ENCODE measurements at places on chromosomes 6 and 20. TPM values are rescaled to one million over a fixed set of nuclear protein-coding genes. Genes with fewer than 3 reads are reported as not detected.
A peak's percentile ranks its signal among the peaks of the same experiment; 100 is the strongest.

RWDD2A gene
- total RNA-seq: 3.9 TPM

DNA sequence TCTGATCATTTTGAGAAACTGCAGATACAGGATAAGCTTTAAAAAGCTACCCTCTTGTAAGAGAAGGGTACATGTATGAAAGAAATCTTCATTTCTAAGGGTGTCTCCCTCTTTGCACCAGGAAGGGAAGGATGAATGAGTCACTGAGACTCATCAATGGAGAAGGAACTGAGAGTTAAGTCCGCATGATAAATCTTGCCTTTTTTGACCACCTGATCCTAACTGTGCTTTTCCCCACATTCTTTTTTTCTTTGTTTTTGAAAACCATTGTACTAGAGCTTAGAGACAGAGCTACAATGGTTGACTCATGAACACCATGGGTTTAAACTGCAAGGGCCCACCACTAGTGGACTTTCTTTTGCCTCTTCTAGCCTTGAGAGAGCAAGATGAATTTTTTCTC, 353.0 kb upstream of the RGS17 start:
- DNase-seq: no peak

GRCh38 chr20:33674294-33675135, at the start of gene NECAB3:
TSS of gene NECAB3 (minus strand) at chr20:33674428. CDS start at chr20:33674352, 76 bp downstream.
- peak; percentile 57 for DNase-seq

- DNase-seq: no peak
Observed at GRCh38 chr6:105932440-105932839, 153.7 kb upstream of the PRDM1 start.

DNA sequence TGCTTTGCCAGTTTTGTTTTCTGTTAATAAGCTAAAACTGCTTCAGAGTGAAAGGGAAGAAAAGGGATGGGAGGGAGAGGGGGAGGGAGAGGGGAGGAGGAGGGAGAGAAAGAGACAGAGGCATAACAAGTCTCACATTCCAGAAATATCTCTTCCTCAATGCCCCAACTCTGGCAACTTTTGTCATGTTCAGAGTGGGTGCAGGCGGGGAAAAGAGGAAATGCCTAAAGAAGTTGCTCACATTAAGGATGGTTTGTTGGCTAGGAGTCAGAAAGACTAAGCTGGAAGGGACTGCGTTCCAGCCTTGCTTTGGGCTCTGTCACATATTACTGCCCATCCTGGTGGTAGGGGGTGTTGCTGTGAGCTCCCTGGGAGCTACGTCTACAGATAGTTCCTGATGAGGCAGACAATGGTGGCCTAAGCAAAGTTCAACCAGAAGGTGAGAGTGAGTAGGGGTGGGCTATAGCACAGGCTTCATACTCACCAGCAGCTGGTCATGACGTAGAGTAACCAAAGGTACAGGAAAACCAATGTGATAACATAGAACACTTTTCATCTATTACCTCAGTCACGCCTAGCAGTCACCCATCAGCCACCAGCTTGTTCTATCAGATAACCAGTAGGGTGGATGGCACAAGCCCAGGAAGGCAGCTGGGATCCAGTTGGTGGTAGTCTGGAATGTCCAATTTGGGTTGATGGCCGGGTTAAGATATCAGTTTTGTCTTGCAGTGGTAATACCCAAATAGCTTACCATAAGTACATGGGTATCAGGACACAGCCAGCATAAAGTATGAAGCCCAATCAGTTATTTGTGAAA, 2.1 kb downstream of the TSPYL4 start:
- peak; percentile 45 for DNase-seq

GSTA1 gene
- total RNA-seq: not detected

- DNase-seq: no peak
Observed at GRCh38 chr6:36973647-36974046, 12.3 kb downstream of the MTCH1 start.

DNA sequence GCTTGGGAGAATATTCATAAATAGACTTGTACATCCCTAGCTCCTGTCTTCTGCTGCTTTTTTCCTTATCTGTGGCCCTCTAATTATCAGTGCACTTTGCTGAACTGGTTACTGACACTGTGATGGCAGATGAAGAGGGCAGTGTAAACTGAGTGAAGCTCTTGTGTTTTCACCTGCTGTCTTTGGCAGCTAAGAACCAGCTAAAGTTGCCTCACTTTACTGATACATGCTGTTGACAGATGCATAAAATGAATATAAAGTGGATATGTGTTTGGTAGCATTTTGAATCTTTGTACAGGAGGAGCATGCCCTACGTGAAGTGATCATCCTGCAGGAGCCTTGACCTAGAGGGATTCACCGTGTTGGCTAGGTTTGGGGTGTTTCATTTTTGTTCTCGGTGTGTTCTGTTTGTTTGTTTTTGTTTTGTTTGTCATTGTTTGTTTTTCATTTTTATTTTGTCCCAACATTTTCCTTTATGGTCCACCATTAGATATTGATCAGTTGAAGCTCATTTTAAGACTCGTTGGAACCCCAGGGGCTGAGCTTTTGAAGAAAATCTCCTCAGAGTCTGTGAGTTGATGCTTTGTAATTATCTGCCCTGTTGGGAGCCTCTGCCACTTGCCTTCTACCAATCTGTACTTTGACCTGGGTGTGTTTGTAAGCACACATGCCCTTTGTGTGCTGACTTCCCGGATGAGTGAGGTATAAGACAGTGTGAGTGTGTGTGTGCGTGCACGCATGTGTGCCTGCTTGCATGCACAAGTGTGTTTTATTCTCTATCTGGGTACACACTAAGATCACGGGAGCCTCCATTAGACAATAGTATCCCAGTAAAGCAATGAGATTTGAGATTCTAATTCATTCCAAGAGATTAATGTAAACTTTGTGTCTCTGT, 34.6 kb upstream of the MAPK13 start:
- no peak for DNase-seq

DNA sequence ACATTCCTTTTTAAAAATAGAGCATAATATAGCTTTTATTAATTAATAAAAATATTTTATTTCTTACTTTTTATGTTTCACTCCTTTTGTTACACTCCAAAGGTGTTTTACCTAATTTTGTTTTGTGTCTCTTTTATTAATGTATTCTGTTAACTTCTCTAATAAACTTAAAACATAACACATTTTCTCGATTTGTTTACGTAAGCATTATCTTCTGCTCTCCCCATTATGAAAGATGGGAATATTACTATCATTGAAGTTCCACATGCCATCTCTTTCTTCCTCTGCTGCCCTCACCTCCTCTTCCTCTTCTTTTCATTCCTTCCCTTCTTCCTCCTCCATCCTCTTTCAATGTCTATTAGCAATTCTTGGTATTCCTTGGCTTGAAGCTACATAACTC, 85.0 kb upstream of the HCRTR2 start:
- no peak for DNase-seq

DNA sequence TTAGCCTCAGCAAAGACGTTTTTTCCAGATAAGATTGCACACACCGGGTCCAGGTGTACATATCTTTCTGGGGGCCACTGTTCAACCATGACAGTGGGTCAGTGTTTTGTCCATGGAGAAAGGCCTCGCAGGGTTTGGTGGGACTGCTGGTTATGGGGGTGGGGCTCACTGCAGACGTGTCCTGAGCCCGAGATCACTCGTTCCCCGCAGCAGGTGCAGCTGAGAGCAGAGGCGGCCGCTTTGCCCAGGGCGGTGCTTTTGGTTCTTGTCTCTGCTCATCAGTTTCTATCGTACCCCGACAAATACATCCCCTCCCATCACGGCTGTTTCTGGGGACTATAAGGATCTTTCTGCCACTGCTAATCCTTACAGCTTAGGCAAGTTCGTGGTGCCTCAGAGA, 166.9 kb downstream of the CDH4 start:
- DNase-seq: no peak

TP53TG5 gene
- total RNA-seq: not detected

IRF4 gene
- total RNA-seq: not detected

DNA sequence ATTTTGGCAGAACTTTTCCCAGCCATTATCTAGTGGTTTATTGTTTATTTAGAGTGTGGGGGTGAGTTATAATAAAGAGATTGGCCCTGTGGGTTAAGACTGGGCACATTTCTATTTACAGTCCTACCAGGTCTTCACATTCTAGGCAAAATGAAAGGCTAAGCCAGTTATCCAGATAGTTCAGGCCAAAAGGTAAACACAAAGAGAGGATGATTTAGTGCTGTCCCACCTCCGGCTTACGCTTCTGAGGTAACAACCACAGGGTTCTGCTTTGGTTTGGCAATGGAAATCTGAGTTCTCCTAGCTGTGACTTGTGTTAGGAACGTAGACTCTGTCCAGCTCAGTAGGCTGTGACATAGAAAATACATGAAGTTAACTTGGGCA, 50.3 kb upstream of the PTPRK start:
- no peak for DNase-seq

- DNase-seq: no peak
Observed at GRCh38 chr6:117288083-117288715, 22.8 kb downstream of the VGLL2 start.

GRCh38 chr20:59784791-59785668, 148.4 kb downstream of the SYCP2 start:
- peak; percentile 65 for DNase-seq

ARMH2 gene
- total RNA-seq: not detected

DNA sequence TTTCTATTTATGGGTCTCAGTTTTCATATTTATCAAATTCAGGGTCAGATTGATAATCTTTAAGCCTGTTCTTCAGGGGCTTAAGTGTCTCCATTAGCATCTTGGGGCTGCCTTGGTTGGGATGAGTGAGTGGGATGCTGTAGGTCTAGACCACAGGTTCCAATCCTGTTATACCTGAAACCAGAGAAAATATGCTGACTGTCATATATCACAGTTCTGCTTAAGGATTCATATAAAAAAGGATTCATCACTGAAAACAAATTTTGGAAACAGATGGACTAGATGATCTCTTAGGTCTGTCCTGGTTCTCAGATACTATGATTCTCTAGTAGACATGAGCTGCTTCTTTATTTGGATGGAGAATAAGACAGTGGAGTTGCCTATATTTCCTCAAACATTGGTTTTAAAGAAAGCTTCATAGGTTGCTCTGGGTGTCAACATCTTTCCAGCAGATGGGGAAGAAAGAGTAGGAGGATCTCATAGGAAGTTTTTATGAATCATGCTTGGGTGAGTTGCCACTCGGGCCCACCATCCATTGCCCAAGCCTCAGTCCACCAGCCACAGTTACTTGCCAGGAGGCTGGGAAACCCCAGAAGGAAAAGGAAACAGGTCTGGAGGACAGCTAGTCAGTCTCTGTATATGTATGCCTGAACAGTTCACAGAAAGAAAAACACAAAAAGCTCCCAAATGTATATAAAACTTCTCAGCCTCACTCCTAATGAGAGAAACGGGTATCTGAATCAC, 42.9 kb upstream of the MAP7 start:
- no peak for DNase-seq

DNA sequence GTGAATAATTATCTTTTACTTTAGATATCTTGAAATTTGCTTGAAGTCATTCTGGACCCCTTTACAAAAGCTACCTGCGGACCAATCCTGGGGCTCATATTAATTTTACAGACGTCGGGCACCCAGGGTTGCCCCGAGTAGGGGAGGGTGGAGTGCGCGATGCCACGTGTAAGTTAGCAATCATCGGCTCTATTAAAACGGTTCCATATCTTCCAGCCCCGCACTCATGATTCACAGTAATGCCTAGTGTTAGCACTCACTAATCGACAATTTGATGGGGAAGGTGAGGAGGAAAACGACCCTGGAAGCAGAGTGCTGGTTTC, 34.9 kb upstream of the TCF21 start:
- no peak for DNase-seq

FKBP1C gene
- 1.7 TPM for total RNA-seq

SSTR4 gene
- total RNA-seq: not detected

KHDC1L gene
- 4.2 TPM for total RNA-seq

DNA sequence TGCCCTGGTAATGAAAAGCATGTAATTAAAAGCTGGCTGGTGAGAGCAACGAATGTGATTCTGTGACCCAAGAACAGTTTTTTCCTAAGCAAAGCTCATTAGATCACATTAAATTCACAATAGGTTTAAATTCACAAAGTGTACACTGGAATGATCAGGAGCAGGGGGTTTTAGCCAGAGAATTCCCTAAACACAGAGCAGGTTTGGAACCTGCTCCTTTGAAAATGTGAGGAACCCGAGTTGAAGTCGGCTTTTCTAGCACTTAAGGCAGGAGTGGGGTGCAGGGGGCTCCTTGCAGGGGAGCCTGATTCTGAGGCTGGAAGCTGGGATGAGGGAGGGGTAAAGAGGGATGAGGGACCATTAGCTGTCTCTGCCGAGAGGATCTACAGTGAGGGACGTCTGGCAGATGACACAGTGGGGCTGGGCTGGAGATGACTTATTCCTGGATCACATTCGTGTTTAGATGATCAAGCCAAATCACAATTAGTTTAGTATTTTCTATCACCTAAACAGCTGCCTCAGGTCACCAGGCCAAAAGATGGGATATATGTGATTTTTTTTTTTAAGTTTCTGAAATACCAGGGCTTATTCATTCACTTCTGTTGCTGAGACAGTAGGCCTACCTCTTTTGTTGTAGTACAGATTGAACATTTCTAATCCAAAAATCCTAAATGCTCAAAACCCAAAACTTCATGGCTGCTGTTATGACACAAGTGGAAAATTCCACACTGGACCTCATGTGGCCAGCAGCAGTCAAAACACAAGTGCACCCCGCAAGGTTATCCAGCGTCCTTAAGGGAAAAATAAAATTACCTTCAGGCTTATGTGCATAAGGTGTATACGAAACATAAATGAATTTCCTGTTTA, 93.1 kb upstream of the HIVEP1 start:
- no peak for DNase-seq

DNA sequence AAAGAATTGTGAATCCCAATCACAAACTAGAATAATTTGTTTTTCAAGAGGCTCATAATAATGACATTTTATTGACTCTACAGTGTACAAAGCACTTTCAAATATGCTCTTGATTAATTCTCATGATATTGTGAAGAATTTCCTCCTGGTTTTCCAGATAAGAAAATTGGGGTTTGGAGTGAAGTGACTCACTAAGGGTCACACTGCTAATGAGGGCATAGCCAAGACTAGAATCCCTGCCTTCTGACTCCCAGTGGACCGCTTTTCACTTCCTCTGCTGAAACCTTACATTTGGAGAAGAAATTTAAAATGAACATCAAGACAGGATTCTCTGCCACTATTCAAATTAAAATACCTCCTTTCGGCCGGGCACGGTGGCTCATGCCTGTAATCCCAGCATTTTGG, 38.3 kb upstream of the LTV1 start:
- no peak for DNase-seq

GRCh38 chr6:112439432-112439831, 92.3 kb downstream of the RFPL4B start:
- no peak for DNase-seq

LTB gene
- total RNA-seq: 0.51 TPM

GRCh38 chr6:163232015-163232523, 182.4 kb upstream of the QKI start:
- DNase-seq: no peak

DNA sequence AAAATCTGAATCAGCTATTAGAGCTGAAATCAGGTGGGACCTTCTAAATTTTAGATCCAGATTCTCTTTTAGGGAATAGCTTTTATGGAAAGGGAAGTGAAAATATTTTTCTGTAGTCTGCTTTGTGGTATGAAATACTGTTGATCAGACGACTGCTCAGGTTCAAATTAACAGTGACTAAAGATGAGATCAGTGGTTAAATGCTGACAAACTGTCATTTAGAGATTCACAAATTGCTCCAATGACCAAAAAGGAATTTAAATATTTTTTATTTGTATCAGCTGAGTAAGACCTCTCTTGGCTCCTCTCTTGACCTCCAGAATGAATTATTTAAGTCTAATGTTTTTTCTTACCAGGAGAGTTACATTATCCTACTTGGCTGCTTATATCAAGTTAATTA, 77.3 kb downstream of the KCNQ5 start:
- DNase-seq: no peak

SOX18 gene
- total RNA-seq: 1.2 TPM

Data from G401 (cell line).